Heart left ventricle (tissue), 16 donors: ENCODE measurements at places on chromosomes 16 and 17. TPM values are rescaled to one million over a fixed set of nuclear protein-coding genes. Genes with fewer than 3 reads are reported as not detected.

GRCh38 chr16:24074574-24074973, 181.6 kb upstream of the CACNG3 start:
- H3K4me3 ChIP-seq: no peak overlapping the region
- H3K27me3 ChIP-seq: no peaks in the 10 kb centered on the region
- no peak for DNase-seq
- no peak overlapping the region for H3K27ac ChIP-seq
- H3K36me3 ChIP-seq: no peaks in the 10 kb centered on the region

- no peak overlapping the region for H3K27ac ChIP-seq
- no peaks in the 10 kb centered on the region for H3K4me1 ChIP-seq
- H3K27me3 ChIP-seq: no peaks in the 10 kb centered on the region
- H3K4me3 ChIP-seq: no peak overlapping the region
Observed at GRCh38 chr16:86038926-86039310, 140.0 kb downstream of the IRF8 start.

DNA sequence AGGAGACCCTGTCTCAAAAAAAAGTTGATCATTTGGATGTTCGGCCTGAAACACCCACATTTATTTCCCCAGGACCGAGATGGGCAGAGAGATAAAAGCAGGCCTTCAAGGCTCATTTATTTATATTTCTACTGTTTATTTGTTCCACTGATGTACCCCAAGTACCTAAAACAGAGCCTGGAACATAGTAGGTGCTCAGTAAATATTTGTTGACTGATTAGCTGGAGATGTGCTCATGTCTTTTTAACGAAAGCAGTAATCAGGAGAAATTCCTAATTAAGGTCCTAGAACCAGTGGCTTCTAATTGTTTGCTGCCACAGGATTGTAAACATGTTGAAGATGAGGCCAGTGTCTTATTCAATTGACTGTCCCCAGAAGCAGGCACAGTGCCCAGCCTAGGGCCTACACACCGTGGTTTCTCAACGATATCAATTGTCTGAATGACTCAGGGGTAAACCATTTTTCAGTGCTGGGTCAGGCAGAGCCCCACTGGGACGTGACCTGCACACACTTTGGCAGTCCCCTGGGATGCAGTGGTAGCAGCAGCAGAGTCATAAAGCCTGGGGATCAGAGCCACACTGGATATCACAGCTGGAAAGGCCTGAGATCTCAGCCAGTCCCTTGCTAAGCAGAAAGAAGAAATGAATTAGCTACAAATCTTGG, 34.8 kb downstream of the SOST start:
- H3K27me3 ChIP-seq: no peaks in the 10 kb centered on the region
- no peak overlapping the region for H3K27ac ChIP-seq
- no peak overlapping the region for H3K4me3 ChIP-seq
- no peak for DNase-seq
- H3K36me3 ChIP-seq: no peaks in the 10 kb centered on the region
- peaks cover 18% of the 10 kb centered on the region for H3K4me1 ChIP-seq

GRCh38 chr17:59963738-59964481, 630 bp downstream of the RNFT1 start:
- no peaks in the 10 kb centered on the region for H3K27me3 ChIP-seq
- DNase-seq: peak; percentile 50
- peak overlapping the region; percentile 62 for H3K4me3 ChIP-seq
- peak overlapping the region; percentile 88 for H3K27ac ChIP-seq
- H3K4me1 ChIP-seq: peaks cover 23% of the 10 kb centered on the region

Gene CACNG1
- total RNA-seq: not detected

DNA sequence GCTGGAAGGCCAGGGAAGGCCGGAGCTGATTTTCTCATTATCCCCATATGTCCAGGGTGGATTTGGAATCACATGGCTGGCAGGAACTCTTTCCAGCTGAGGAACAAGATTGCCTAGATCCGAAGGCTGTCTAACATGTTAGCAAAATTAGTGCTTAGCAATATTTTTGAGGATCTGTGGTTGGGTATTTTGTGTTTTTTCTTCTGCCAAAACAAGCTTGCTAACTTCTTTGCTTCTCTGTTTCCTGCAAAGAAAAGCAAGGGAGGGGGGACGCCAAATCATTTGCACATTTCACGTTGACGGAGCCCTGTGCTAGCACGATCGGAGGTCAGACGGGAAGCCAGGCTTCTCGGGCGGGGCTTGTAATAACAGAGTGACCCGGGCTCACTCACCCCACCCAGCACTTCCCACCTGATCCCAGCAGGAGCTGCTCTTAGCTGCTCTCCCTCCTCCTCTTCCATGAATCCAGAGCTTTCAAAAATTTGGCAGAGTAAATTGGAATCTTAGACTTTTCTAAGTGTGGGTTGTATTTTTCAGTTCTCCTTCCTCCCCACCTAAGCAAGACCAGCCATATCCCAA, 33.3 kb upstream of the FOXF1 start:
- no peaks in the 10 kb centered on the region for H3K27me3 ChIP-seq
- no peaks in the 10 kb centered on the region for H3K4me1 ChIP-seq
- no peaks in the 10 kb centered on the region for H3K36me3 ChIP-seq
- peak overlapping the region; percentile 22 for H3K27ac ChIP-seq
- peak; percentile 37 for DNase-seq

DNA sequence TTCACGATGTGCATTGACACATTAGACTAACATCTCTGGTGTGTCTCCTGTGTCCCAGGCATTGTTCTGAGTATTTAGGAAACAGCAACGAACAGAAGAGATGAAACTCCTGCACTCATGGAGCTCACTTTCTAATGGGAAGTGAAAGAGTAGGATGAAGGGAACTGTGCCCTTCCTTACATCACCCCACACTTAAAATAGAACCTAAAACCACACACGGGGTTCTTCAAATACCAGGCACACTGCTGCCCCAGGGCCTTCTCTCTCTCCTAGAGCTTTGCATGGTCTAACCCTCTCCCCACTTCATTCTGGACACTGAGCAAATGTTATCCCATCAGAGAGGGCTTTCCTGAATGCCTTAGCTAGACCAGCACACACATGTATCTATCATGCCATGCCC, 33.7 kb downstream of the TRIM25 start:
- no peaks in the 10 kb centered on the region for H3K36me3 ChIP-seq
- H3K4me1 ChIP-seq: no peaks in the 10 kb centered on the region
- no peak for DNase-seq
- no peaks in the 10 kb centered on the region for H3K27me3 ChIP-seq
- H3K4me3 ChIP-seq: no peak overlapping the region

- no peaks in the 10 kb centered on the region for H3K36me3 ChIP-seq
- no peaks in the 10 kb centered on the region for H3K4me1 ChIP-seq
- H3K27me3 ChIP-seq: no peaks in the 10 kb centered on the region
- no peak overlapping the region for H3K27ac ChIP-seq
- H3K4me3 ChIP-seq: no peak overlapping the region
Observed at GRCh38 chr16:79250502-79251098, 349.9 kb downstream of the MAF start.

DNA sequence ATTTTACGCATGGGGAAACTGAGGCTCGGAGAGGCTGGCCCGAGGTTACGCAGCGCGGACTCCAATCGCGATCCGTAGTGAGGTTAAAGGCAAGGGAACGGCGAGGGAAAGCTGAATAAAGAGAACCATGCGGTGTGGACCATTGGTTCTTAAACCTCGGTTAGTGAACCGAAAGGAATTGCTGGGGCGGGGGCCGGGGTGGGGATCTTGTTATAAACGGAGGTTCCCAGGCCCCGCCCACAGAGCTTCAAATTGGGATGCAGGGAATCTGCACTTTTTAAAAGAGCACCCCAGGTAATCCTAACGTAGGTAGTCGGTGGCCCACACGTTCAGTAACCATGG, 524 bp downstream of the IQCK start:
- no peaks in the 10 kb centered on the region for H3K27me3 ChIP-seq
- DNase-seq: no peak
- H3K4me3 ChIP-seq: peak overlapping the region; percentile 99

DNA sequence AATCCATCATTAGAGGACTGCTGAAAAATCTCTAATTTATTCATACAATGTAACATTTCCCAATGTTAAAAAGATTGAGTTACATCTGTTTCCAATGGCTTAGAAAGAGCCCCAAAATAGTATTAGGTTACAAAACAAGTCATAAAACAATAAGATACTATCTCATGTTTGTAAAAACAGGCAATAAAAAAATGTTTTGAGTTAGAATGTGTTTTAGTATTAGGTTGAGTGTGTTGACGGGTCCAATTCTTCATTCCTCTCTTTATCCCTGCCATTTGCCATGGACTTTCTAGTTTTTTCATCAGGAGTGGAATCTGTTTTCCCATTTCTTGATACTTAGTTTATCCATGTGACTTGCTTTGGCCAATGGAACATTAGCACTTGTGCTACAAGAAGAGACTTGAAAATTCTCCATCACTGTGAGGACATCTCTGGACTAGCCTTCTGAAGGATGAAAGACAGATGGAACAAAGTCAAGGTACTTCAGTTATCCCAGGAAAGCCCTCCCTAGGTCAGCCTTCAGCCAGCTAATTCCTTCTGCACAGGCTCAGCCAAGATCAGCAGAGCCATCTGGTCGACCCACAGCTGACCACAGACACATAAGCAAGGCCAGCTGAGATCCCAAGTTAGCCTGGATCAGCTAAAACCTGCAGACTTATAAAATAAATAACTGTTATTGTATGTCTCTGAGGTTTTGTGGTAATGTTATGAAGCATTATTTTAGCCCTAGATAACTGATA, 83.3 kb downstream of the HS3ST3A1 start:
- H3K4me1 ChIP-seq: no peaks in the 10 kb centered on the region
- DNase-seq: no peak
- H3K4me3 ChIP-seq: no peak overlapping the region
- H3K36me3 ChIP-seq: no peaks in the 10 kb centered on the region
- no peak overlapping the region for H3K27ac ChIP-seq

DNA sequence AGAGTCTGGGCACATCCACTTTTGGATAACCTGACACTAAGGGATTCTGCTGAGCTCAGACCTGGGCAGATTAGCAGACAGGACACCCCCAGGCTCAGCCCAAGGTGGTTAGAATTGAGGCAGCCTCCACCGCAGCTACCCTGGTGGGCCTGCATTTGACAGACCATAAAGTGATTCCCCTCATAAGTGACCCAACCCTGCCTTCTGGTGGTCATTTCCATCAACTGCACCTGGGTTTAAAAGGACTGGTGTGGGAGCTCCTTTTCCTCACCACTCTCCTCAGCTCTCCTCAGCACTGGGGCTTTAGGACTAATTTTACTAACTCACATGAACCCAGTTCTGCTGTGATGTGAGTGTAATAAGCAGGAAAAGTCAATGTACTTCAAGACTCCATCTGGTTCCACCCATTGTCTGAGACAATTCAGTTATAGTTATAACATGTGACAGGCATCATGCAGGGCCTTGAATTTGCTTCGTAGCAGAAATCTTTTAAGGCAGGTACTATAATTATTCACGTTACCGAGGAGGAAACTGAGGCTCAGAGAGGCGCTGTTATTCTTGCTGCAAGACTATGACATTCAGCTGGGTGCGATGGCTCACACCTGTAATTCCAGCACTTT, 42.5 kb downstream of the MYH3 start:
- no peaks in the 10 kb centered on the region for H3K4me1 ChIP-seq
- H3K27me3 ChIP-seq: no peaks in the 10 kb centered on the region

Gene LRRC46
- total RNA-seq: 0.27 TPM

- H3K36me3 ChIP-seq: no peaks in the 10 kb centered on the region
- no peaks in the 10 kb centered on the region for H3K27me3 ChIP-seq
- peaks cover 13% of the 10 kb centered on the region for H3K4me1 ChIP-seq
- H3K27ac ChIP-seq: no peak overlapping the region
Observed at GRCh38 chr16:66693149-66693548, 3.4 kb downstream of the CMTM4 start.

Gene GDPD1
- 3.0 TPM for total RNA-seq

DNA sequence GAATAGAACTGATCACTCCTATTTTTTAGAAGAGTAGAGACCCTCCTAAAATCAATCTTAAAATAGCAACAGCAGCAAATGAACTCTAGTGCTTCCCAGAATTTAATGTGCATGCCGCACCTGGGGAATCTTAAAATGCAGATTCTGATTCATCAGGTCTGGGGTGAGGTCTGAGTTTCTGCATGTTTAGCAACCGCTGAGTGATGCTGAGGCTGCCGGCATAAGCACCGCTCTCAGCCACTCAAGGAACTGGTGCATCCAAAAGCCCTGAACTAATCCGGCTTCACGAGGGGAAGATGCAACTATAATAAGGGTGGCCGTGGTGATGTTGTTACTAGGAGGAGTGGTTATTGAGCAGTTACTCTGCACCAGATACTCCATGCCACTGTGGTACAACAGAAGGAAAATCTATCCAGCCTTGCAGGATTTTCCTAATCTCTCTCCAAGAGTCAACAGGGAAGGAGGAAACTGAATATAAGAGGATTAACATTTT, 19.7 kb downstream of the SDK2 start:
- H3K4me3 ChIP-seq: no peak overlapping the region
- no peak overlapping the region for H3K27ac ChIP-seq
- peak; percentile 7 for DNase-seq
- no peaks in the 10 kb centered on the region for H3K4me1 ChIP-seq

GRCh38 chr17:81941484-81942166, 4.5 kb upstream of the PYCR1 start:
- H3K27ac ChIP-seq: peak overlapping the region; percentile 72
- peaks cover 9% of the 10 kb centered on the region for H3K27me3 ChIP-seq
- DNase-seq: peak; percentile 72

DNA sequence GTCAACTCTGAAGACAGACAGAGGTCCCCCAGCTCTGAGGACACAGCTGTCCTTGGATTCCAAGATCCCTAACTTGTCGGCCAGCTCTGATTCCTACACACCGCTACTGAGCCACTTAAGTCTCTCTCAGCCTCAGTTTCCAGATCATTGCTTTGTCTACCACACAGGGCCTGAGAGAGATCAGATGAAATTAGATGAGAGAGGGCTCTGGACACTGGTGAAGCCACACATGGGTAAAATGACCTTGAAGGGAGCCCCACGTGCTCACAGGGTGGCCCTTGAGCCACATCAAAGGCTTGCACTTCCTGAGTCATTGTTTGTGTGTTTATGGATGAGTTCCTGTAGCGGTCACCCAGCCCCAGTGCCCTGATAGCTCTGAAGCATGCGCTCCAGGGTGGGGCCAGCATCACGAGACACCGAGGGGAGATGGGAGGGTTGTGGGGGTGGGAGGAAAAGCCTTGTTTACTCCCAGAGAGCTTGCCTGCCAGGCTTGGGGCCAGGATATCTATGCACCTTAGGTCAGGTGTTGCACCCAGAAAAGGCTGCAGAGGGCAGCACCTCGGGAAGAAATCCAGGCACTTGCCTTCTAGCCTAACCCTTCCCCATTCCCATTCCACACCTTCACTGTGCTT, 32.7 kb upstream of the SLC6A2 start:
- no peak for DNase-seq
- H3K4me3 ChIP-seq: no peak overlapping the region
- no peaks in the 10 kb centered on the region for H3K27me3 ChIP-seq

Gene SLC7A5
- total RNA-seq: 1.9 TPM

DNA sequence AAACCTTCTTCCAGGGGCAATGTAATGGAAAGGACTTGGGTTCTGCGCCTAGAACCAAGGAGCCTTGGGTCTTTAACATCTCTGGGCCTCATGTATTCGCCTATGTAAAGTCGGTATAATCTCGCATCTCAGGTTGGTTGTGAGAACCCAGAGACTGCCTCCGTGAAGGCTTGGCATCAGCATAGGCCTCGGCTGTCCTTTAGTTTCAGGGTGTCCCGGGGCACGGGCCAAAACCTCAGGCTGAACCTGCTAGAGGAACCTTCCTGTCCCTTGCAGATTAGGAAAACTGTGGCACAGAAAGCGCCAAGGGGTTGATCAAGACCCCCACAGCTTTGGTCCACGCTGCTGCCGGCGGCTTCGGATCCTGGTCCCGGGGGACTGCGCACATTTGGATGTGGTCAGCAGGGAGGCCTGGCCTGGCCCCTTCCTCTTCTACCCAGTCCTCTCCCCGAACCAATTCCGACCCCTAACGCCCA, 772 bp upstream of the PHAF1 start:
- peak overlapping the region; percentile 100 for H3K4me3 ChIP-seq
- peaks cover 18% of the 10 kb centered on the region for H3K4me1 ChIP-seq
- H3K27ac ChIP-seq: peak overlapping the region; percentile 33
- DNase-seq: peak; percentile 23
- H3K36me3 ChIP-seq: no peaks in the 10 kb centered on the region
- no peaks in the 10 kb centered on the region for H3K27me3 ChIP-seq

Gene CACNB1
- total RNA-seq: 6.2 TPM

Gene HBQ1
- total RNA-seq: not detected
